ENCODE measurements at places on chromosomes 5 and 9.

- no peak for DNase-seq
Observed at GRCh38 chr5:61813361-61813760, 481.3 kb downstream of the ZSWIM6 start.

DNA sequence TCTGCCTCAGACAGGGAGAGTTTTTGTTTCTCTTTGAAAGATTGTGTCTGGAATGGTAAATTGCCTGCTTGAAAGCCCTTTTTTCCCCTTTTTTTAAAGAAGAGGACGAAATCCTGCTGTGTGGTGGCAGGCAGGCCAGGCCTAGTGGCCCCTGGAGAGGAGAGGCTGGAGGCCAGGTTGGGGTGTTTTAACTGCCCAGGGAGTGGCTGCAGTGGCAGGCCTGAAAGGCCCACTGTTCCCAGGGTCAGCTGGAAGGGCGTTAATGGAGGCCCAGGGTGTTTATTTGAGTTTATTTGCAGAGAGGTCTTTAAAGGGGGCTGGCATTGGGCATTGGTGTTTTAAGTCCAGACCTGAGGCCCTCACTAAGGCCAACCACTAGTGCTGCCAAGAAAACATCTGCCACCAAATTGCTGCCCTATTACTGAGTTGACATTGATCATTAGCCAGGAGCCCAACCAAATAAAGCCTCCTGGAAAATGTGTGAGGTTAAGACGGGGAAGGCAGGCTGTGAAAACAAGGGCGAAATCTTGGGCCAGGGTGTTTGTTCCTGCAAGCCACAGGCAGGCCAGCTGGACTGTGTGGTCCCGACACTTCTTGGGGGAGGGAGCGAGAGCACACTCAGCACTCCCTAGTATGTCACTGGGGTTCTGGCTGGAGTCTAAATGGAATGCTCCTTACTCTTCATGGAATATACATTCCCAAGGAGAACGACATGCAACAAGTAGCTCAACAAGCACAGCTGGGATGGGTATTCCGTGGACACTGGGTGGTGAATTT, 5.0 kb downstream of the JADE2 start:
- no peak for DNase-seq

GRCh38 chr9:37918665-37919170, 14.8 kb upstream of the SLC25A51 start:
- DNase-seq: no peak

GRCh38 chr9:116998305-116998704, 311.2 kb downstream of the TRIM32 start:
- DNase-seq: no peak

GRCh38 chr5:169081000-169081724, 219.8 kb downstream of the SLIT3 start:
- no peak for DNase-seq

GRCh38 chr5:158570502-158570901, 529.2 kb downstream of the EBF1 start:
- no peak for DNase-seq

DNA sequence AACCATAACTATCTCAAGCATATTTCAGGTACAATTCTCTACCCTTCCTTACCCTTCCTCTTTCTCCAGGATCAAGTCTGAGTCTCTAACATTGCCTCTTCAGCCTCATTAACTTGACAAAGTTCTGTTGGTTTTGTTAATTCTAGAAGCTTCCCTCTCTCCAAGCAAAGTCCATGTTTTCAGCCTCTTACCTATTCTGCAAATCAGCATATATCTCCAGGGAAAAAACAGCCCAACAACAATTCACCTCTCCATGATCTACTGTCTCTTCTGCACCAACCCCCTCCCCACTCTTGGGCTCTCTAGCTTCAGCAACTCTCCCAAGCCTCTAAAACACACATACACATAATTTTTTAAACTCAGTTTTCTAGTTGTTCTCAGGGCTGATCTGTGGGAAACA, 72.2 kb downstream of the LIX1 start:
- no peak for DNase-seq

GRCh38 chr5:169670769-169671525, 33.9 kb downstream of the DOCK2 start:
- no peak for DNase-seq

DNA sequence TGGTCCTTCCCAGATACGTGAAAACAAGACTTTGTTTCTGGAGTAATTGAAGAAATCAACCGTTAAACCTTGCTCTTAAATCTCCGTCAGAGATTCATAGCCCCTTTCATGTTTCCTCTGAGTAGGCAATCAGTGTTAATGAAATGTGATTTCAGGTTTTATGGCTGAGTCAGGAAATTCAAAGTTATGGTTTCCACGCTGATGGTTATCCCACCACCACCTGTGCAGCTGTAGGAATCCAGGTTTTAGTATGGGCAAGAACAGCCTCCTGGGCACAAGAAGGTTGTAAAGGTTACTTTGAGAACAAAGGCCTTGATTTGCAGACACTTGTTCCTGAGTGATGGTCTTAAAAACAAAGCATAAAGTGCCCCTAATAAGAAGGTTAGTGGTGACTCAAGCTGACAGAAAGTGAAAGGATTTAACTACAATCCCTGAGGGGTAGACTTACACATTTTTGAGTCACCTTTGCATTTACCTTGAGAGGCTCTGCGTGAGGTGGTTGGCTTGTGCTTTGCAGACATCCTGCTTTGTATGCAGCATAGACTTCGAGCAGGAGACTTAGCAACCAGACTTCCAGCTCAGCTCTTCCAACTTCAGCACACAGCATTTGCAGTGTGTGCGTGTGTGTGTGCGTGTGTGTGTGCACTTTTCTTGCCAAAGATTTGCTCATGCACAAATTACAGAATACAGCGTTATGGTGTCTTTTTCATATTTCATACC, 159.6 kb downstream of the TLE4 start:
- DNase-seq: no peak

DNA sequence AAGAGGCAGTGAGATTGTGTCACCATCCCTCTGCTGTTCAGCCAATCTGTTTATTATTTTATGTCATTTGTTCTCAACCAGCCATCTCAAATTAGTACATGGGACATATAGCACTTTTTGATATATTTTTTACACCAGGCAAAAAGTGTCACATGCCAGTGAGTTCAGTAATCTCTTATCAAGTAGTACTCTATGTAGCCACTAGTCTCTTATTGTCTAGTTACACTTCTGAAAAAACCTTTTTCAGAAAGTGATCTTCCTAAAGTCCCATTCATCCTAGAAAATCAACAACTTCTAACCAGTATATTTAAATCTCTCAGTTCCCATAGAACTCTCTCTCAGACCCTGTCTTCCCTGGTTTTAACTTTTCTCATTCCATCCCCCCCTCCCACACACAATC, 321.6 kb downstream of the FBXL17 start:
- DNase-seq: no peak

GRCh38 chr9:137057545-137057944, 3.7 kb upstream of the ENTPD2 start:
- DNase-seq: no peak

- no peak for DNase-seq
Observed at GRCh38 chr5:40397091-40397490, 282.6 kb upstream of the PTGER4 start.

- no peak for DNase-seq
Observed at GRCh38 chr9:18421391-18421790, 52.6 kb upstream of the ADAMTSL1 start.

DNA sequence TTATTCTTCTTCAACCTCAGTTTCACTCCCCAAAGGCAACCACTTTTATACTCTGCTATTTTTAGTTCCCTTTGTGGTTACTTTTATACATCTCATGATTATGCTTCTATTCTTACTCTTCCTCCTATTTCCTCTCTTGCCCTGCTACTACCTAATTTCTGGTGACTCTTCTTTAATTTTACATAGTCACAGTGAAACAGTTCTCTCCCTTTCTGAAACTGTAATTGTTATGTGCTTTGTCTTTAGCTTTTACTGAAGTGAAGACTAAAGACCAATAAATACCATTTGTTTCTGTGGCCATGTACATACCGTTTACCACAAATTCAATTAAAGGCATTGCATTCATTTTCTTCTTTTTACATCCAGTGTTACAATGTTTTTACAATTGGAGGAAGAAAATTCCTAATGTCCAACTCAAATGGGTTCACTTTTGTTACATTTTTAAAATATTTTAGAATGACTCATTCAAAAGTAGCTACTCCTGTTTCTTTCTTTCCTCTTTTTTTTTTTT, 410.6 kb downstream of the PSAT1 start:
- DNase-seq: no peak

- no peak for DNase-seq
Observed at GRCh38 chr5:35023391-35024178, 24.2 kb downstream of the AGXT2 start.

- no peak for DNase-seq
Observed at GRCh38 chr5:163622799-163623198, 117.4 kb downstream of the MAT2B start.

GRCh38 chr5:36393656-36394428, 92.1 kb upstream of the RANBP3L start:
- no peak for DNase-seq

DNA sequence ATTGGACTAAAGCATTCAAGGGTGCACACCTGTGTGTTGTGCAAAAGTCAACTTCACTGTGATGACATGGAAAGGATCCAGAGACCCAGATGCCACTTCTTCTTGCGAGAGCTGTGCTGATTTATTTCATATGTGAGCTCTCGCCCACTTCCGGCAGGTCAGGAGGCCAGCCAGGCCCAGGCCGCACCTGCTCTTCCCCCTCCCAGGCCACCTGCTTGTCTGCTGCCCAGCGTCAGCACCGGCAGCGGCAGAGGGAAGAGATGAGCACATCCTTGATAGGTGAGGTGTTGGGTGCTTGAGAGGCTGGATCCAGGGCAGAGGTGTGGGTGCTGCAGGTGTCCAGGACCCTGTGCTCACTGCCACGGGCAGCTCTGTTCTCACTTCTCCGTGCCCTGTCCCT, 242.9 kb downstream of the FANCC start:
- DNase-seq: no peak

- DNase-seq: no peak
Observed at GRCh38 chr9:110066929-110067716, 140.8 kb downstream of the C9orf152 start.

- DNase-seq: no peak
Observed at GRCh38 chr9:126448865-126449577, 122.4 kb downstream of the MVB12B start.

DNA sequence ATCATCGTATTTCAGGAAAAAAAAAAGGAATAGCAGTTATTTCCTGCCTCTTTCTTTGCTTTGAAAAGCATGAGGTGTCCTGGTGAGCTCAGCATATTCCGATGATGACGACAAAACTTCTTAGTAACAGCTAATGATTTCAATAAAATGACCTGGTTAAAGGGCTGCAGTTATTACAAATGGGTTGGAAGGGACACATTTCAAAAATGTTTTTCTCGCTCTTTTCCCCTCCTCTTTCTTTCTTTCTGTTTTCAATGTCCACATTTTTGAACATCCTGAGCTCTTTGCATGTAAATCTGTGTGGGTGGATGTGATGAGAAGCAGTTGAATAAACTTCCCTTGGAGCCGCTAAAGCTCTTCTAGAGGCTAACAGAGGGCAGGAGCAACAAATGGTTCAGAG, 186.8 kb upstream of the SLC27A6 start:
- no peak for DNase-seq

DNA sequence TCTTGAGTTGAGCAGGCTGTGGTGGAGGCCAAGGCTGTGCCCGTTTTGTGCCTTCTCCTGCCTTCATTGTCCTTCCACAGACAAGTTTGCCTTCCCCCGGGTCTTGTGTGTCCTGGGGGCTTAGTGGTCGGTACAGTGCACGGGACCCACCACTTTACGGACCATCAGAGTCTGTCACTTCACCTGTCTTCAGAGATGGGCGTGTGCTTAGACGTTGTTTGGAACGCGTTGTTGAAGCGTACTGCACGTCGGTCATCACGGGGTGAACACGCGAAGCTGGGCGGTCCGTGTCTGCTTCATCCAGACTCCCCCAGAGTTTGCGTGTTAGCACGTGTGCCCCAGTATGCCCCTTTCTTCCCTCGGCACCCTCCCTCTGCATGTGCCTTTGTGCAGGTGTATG, 24.8 kb downstream of the CEP72 start:
- no peak for DNase-seq

- DNase-seq: no peak
Observed at GRCh38 chr5:116785106-116785505, 210.5 kb upstream of the SEMA6A start.

DNA sequence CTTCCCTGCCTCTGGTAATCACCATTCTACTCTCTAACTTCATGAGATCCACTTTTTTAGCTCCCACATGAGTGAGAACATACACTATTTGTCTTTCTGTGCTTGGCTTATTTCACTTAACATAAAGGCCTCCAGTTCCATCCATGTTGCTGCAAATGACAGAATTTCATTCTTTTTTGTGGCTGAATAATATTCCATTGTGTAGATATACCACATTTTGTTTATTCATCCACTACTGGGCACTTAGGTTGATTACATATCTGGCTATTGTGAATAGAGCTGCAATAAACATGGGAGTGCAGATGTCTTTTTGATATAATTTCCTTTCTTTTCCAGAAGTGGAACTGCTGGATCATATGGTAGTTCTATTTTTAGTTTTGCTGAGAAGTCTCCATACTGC, 28.7 kb downstream of the SHOC1 start:
- no peak for DNase-seq

GRCh38 chr5:133801955-133802751, 166.3 kb downstream of the C5orf15 start:
- no peak for DNase-seq

DNA sequence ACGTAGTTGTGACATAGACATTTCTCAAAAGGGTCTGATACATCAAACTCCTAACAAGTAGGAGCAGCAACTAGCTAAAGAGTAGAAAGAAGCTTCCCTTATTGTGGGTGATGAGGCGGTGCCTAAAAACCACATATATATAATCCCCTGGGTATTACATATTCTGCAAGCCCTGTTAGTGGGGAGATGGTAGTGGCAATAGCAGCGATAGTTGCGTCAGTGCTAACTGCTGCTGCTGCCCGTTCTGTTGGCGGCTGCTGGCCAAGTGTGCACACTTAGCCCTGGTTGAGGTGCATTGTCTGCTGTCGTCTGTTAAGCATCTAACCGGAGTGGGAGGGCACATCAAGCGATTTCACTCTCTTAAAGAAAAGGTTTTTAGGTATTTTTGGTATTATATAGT, 35.8 kb downstream of the VLDLR start:
- no peak for DNase-seq

DNA sequence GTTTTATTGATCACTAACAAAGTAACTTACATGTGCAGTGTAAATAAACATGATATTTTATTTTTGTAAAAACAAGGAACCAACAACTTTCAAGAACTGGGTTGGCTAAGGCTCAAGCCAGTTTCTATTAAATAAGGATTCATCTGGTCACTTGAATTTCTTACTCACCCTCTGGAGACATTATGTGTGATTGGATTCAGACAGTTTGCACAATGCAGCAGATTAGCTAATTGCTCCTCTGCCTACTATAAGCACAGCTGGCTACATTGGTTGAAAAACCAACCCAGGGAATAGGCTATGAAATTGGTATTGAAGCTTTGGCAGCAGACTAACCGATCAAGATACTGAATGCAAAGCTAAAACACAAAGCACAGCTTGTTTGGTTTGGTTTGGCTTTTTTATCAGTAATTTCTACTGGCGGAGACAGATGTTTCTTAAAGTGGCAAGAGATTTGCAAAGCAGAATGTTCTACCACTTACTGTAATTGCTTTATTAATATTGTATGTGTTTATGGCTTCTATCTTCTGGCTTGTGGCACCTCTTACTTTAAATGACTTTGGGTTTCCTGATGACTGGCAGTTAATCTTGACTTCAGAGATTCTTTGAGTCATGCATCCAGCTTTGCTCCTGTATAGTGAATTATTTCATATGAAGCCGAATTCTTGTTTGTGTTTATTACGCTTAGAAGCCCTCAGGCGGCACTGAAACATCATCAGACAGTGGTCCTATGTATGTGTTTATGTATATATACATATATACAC, 231.5 kb downstream of the MPDZ start:
- no peak for DNase-seq

GRCh38 chr5:125199968-125200865, 453.8 kb upstream of the ZNF608 start:
- DNase-seq: no peak

Measured in stimulated activated CD4-positive, alpha-beta T cell treated with anti-CD3 and anti-CD28 coated beads, Interleukin-4, amount 100 ng/mL, for 24 hours (primary cell).